ENCODE measurements at places on chromosomes 7 and 10.

GRCh38 chr7:25985196-25985595, 166.8 kb upstream of the NFE2L3 start:
- no peak for DNase-seq

DNA sequence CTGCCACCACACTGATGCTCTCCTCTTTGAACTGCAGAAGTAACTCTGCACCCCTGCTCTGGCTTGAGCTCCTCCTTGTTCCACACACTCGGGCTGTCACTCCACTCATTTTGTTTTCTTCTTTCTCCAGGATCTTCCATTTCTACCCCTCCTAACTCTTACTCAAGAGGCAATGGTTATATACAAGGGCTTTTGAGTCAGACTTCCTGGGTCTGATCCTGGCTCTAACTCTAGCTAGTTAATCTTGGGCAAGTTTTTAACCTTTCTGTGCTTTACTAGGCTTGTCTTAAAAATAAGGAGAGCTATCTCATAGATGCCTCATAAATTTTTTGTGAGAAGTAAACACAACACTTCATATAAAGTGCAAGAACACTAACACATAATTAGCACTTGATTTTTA, 45.3 kb upstream of the GNAI1 start:
- DNase-seq = no peak

- no peak for DNase-seq
These were observed 73.9 kb upstream of the PDGFA start for GRCh38 chr7:593324-594115.

DNA sequence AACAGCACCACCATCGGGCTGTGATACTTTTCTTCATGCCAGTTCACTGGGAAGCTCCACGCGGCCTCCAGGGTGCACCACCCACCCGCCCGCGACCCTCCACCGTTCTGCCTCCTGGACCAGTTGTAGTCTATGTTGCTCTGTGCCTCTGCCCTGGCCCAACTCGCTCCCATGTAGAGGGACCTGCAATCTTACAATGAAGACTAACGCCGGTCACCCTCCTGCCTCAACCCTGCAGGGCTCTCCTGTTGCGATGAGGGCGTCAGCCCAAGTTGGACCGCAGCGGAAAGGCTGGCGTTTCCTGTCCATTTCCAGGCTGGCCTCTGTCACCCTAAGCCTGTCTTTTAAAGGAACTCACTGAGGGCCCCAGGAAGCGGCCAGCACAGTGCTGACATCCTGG, 34.9 kb downstream of the IL15RA start:
- no peak for DNase-seq

- no peak for DNase-seq
These were observed 6.6 kb downstream of the AIFM2 start for GRCh38 chr10:70125918-70126552.

DNA sequence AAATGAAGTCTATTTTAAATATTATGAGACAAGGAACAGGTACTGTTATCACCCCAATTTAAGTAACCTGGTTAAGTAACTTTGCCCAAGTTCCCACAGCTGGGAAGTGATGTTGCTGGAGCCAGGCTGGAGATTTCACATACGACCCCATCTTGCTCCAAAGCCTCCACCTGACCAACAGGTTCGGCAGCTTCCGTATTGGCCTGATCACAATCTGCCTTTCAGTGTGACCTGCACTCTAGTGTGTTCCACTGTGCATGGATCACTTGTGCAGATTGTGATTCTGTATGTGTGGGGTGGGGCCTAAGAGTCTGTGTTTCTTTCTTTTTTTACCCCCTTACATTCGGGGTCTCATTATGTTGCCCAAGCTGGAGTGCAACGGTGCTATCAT, 66.1 kb downstream of the PRTFDC1 start:
- no peak for DNase-seq

GRCh38 chr10:36515319-36515718, 610.1 kb upstream of the ANKRD30A start:
- DNase-seq = no peak

DNA sequence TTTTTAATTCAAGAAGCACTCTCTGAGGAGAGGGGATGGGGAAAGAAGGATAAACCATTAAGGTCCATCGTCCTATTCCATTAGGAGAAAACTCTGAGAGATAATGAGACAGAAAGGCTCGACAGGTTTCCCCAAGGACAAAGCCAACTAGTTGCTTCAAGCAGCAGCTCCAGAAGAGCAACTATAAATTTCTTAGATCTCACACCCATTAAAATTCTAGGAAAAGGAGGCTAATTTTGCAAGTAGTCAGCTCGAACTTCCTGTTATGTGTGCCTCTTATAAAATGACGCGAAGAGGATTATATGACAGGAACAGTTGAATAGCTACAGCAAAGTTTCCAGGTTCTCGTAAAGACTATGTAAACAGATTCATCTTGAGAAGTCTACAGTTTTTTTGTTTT, 52.0 kb upstream of the ST8SIA6 start:
- no peak for DNase-seq

GRCh38 chr7:11415101-11415500, 416.9 kb downstream of the THSD7A start:
- DNase-seq = no peak

DNA sequence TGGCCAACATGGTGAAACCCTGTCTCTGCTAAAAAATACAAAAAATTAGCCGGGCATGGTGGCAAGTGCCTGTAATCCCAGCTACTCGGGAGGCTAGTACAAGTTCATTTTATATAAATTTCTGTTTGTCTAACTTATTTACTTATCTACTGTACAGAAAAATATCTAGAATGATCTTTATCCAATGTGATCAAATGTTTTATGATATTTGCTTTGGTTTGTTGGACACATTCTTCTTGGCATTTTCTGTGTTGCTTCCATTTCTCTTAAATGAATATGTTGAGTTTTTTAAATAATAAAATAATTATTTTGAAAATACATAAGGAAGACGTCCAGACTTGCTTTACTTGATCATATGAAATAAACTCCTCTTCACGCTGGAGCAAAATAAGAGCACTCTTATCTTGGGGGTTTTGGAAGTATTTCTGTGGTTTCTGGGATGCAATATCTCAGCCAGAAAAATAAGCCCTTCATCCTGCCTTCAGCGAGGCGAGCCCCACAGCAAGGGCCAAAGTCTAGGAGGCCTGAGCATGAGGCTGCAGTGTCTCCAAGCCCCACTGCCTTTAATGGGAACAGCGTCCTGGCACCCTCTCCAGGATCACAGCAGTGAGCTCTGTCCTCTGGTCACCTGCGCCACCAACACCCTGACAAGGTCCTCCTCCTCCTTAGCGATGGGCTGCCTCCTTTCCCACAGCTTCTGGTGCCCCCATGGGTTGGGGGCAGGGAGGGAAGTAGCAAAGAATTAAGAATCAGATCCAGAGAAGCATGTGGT, 480.2 kb downstream of the KCNMA1 start:
- no peak for DNase-seq

DNA sequence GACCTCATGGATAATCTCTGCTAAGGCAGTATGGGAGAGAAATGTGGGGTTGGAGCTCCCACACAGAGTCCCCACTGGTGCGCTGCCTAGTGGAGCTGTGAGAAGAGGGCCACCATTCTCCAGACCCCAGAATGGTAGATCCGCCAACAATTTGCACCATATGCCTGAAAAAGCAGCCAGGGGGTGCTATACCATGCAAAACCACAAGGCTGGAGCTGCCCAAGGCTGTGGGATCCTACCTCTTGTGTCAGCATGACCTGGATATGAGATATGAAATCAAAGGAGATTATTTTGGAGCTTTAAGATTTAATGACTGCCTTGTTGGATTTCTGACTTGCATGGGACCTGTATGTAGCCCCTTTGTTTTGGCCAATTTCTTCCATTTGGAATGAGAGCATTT, 27.0 kb upstream of the SAMD9L start:
- no peak for DNase-seq

DNA sequence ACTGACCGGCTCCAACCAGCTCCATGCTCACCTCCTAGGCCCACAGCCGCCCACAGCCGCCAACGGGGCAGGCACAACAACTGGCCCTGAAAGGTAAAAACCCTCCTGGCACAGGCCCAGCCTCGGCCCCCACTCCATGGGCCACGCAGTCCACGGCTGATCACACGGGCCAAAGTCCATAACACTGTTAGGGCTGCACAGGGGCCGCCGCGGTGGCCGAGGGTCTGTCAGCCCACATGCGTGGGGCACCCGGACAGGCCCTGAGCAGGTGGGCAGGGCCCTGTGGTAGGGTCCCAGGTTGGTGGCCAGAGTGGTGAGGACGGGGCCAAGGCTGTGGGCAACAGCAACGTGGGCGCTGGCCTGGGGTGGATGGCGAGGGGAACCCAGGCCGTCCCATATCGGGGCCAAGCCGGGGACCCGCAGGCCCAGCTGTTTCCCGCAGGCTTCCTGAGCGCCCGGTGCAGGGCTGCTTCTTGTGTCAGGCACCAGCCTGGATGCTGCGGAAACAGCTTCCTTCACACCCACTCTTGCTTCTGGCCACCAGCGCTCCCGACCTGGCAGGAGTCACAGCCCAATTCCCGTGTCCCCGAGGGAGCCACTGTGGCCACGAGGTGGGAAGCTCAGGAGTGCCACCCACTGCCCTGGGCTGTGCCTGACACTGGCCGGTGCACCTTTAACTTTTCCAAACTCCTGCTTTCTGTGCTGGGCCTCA, 29.2 kb downstream of the CYP2W1 start:
- DNase-seq = no peak

DNA sequence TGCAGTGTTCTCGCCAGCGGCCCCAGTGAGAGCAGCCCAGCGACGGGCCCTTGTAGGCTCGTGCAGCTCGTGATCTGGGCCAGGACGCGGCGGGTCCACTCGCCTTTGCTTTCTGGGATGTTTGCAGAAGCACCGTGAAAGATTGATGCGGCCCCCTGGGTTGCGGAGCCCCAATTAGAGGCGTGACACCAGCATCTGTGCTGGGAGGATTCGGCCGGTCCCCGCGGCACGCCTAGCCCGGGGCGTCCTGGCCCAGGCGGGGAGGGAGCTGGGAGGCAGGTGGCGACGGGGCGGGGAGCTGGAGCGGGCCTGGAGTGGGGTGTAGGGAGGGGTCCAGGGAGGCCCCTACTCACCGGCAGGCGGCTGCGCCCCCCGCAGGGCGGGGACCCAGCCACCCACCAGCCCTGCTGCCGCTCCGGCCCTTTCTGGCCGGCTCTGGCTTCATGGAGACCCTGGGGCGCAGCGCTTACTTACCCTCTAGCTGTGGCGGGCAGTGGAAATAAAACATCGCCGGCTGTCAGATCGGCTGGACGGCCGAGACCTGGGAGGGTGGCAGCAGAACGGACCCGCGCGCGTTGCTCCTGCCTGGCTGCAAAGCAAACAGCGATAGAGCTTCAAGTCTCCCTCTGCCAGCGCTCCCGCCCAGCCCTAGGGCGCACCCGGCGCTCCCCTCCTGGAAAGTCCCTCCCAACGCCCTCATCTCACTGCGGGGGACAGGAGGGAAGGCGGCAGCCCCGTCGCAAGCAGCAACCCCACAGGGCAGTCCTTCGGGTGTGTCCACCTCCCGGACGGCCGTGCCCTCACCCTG, 752 bp downstream of the DRGX start:
- no peak for DNase-seq

DNA sequence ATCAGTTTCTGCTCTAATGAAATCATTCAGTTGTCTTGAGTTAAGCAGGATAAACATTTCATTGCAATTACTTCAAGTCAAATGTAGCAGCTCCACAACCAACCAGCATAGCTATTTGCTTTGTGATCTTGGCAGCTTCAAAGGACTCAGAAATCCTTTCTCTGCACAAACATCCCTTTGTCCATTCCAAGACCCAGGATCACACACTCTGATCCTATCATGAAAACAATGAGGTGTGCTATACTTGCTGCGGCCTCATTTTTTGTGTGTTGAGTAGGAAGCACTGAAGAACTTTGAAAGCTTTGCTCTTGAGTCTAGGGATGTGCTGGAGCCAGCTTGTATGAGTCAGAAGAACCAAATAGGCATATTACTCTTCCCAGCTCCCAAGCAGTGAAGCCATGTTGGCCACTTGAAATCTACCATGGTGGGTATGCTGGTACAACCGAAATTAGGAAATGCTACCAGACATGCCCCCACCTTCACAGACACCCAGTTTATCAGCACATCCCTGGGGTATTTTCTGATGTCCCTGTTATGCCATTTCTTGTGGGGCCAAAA, 199.4 kb upstream of the PRSS58 start:
- no peak for DNase-seq

- no peak for DNase-seq
These were observed 36.7 kb downstream of the NKX2-3 start for GRCh38 chr10:99569253-99569939.

GRCh38 chr7:128705891-128706333, 33.2 kb upstream of the CALU start:
- no peak for DNase-seq

DNA sequence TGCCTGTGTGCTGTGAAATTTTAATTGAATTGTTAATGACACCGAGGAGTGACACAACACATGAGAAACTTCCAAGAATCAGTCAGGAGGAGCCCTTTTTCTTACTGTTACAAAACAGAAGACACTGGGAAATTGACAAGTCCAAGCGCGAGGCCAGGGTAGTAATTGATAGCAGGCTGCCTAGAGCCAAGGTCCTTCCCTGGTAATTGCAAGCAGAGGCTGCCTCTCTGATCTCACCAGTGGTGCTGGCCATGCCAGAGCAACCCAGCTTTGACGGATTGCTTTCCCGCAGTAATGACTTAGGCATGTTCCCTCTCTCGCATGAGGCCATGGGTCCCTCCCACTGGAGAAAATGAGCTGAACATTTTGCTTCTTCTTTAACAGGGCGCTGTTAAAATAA, 111.5 kb downstream of the LRMDA start:
- no peak for DNase-seq

GRCh38 chr10:12922117-12922900, 79.2 kb downstream of the CCDC3 start:
- no peak for DNase-seq

- DNase-seq = no peak
These were observed 112.0 kb downstream of the EBF3 start for GRCh38 chr10:129851941-129852640.

DNA sequence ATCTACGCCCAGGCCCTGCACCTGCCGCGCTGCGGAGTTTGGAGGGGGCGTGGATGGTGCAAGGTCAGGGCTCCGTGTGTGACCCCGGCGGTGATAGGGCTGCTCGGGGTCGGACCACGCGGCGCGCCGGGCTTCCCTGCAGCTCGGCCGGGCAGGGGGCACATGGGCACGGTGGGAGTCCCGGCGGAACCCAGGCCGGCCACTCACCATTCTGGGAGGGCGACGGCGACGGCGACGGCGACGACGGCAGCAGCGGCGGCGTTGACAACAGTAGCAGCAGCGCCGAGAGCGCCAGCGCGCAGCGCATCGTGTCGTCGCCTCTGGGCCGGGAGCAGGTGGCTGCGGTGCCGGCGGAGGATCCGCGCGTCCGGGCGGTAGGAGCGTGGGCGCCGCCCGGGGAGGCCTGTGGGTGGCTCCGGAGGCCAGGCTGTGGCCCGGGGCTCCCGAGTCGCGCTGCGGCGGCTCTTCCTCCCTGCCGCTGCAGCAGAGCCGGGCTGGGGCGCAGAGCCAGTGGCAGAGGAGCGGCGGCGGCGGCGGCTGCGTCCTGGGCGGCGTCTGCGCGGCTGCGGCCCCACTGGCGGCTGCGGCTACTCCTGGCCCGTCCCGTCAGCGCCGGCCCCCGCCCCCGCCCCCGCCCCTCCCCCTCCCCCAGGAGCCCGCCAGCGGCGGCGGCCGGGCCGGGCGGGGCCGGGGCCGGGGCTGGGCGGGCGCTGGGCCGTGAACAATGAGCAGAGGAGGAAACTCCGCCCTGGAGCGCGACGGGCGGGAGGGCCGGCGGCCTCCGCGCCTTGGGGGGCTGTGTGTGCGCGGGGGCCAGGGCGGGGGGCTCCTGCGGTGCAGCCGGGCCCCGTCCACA, at the start of gene PODXL:
TSS of gene PODXL (minus strand) at position 576 of the 856 bp plus-strand sequence. CDS start at position 307, 269 bp downstream.
- DNase-seq = peak; percentile 25

- no peak for DNase-seq
These were observed 233.0 kb upstream of the NEBL start for GRCh38 chr10:21130108-21130507.

All from stimulated activated CD4-positive, alpha-beta T cell treated with anti-CD3 and anti-CD28 coated beads, Interleukin-1b, Interleukin-23, amount 100 ng/mL, for 24 hours (primary cell).